Urothelium cell line (cell line): ENCODE measurements at places on chromosomes 16 and 17.

GRCh38 chr17:50518384-50519023 lies 10.3 kb downstream of the MYCBPAP start:
- no peak for DNase-seq

- DNase-seq = no peak
These were observed 1146.2 kb downstream of the CDH11 start for GRCh38 chr16:63975669-63976068.

DNA sequence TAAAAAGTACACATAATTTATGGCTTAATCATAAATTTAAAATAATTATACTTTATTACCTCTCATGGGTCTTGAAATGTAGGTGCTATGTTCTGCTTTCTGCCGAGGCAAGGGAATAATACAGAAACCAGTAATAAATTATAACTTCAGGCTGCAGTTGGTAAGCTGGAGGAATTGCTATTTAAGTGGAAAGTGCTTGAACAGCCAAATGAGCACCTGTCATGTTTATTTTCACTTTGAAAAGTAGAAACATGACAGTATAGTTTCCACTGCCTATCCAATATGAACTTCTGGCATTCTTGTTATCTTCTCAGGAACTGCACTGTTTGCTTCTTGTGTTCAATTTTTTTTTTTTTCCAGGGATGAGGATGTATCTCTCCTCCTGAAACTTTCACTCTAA lies 146.0 kb downstream of the FTO start:
- no peak for DNase-seq

DNA sequence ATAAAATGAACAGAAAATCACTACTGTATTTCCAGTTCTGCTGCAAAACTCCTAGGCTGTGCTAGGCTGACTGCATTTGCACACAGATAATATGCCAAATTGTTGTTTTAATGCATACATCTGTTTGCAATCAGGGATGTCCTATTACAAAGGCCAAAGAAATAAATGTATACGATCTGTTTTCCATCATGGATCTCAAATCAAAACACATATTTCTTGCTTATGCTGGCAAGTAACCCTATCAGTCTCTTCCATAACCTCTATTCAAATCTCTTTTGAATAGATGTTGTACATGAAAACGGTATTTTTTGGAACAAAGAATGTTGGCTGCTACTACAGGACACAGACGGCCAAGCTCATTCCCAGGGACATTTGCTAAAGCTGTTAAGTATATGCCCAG lies 56.6 kb downstream of the DUSP14 start:
- no peak for DNase-seq

DNA sequence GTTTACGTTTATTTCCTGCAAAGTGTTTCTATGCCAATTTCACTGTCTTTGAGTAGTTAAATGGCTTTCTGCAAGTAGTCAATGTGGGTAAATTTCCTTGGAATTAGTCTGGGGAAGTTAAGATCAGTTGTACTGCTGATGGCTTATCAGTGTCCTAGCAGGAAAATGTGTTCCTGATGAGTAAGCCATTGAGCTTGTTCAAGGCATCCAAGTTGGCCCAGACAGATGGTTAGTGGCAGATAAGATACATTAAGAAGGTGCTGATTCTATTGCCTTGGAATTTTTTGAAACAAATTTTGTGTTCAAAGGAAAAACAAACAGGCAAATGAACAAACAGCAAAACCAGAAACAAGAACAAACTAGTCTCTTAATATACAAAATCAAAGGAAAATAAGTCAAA lies 258.4 kb downstream of the MAP2K6 start:
- no peak for DNase-seq

- DNase-seq = no peak
These were observed 186.6 kb upstream of the SALL1 start for GRCh38 chr16:51337662-51338061.

- no peak for DNase-seq
These were observed 63.2 kb upstream of the SLC12A3 start for GRCh38 chr16:56801762-56802161.
